ENCODE measurements at places on chromosomes 7 and 10.

- no peak for DNase-seq
Observed at GRCh38 chr10:70694418-70695141, 22.3 kb downstream of the ADAMTS14 start.

DNA sequence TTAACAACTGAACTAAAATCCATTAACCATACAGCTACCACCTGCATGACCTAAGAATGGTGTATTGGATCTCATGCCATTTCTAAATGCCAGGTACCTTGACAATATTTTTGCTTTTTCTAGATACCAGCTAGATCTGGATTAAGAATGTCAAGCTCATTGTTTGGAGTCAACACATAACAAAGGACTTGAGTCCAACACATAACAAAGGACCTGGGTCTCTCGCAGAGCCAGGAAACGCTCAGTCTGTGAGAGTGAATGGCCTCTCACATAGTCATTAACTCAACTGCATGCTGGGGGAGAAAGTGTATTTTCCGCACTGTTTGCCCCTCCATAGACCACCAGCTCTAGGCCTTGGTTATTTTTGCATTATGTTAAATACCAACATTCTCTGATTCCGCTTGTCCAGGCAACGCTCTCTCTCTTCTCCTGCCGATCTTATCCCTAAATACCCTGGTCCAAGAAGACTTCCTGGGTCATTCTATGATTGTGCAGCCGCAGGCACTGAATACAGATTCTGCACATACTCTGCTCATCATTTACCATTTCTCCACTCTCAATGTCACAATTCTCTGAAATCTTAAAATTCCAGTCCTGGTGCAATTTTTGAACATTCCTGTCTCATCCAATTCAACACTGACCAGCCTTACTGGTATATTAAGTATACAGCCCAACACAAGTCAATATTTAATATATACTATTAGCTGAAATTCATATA lies 31.2 kb downstream of the ITIH5 start:
- DNase-seq = no peak

DNA sequence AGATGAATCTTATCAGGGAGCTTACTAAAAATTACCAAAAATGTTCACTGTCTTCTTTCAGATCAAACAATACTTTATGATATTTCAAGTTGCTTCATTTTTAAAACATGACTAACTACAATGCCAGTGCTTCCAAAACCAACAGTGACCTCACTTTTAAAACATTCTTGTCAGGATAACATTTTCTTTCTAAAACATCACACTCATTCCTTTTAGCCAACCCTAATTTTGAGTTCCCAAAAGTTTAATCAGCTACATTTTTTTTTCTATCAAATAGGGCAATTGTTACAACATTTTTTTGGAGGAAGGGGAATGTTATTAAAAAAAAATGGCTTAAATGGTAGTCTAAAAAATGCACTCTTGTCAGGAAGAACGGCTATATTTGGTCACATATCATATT lies 37.3 kb downstream of the RTKN2 start:
- no peak for DNase-seq

GRCh38 chr7:44983742-44984477 lies 5.1 kb upstream of the MYO1G start:
- DNase-seq = no peak

DNA sequence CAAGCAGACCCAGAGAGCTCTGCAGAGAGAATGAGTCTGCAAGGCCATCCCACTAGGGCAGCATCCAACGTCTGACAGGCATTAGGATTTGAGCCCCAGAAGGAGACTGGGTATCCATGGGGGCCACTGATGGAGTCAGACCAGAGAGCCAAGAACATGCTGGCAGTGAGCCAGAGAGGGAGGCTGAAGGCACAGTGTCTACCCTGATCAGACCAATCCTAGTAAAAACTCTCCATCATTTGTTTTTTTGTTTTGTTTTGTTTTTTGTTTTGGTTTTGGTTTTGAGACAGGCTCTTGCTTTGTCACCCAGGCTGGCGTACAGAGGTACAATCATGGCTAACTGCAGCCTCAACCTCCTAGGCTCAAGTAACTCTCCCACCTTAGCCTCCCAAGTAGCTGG lies 133.1 kb upstream of the LYZL2 start:
- DNase-seq = no peak

DNA sequence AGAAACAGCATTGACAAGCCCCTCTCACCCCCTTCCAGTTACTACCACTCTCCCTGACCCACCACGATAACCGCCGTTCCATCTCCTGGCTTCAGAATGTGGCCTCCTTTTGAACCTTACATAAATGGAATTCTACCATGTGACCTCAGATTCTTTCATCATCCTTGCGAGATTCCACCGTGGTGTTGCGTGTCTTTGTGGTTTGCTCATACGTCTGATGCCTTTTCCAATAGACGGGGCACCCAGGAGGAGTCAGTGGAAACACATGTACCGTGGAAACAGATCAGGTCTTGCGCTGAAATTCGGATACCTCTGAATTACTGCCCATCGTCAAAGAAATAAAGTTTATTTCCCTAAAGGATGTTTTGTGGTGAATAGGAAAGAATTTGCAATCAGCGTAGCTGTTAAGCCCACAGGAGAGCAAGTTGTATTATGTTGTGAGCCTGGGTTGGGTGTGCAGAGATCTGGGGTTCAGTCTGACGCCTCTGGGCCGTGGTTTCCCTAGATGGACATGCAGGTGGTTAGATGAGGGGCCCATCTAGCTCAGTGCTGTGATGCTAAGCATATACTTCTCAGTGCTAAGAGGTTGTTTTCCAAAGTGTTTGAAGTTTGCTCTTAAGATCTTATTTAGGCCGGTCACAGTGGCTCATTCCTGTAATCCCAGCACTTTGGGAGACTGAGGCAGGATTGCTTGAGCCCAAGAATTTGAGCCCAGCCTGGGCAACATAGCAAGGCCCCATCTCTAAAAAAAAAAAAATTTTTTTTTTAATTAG lies 29.1 kb downstream of the GTF2IRD1 start:
- DNase-seq = no peak

DNA sequence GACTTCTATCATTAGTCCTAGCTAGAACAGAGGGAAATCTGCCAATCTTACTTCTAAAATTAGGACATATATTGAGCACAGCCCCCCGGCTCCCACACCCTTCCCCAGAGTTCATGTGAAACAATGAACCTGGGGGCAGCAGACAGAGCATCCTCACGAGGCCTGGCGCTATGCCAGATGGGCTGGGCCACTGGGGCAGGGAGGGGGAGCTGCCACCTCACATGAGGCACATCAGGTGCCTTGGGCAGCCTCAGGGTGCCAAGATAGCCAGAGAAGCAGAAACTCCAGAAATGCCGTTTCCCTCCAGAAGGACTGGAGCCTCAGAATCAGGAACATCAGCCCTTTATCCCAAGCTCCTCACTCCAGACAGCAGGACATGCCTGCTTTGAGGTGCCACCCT lies 92.8 kb upstream of the LANCL2 start:
- no peak for DNase-seq

DNA sequence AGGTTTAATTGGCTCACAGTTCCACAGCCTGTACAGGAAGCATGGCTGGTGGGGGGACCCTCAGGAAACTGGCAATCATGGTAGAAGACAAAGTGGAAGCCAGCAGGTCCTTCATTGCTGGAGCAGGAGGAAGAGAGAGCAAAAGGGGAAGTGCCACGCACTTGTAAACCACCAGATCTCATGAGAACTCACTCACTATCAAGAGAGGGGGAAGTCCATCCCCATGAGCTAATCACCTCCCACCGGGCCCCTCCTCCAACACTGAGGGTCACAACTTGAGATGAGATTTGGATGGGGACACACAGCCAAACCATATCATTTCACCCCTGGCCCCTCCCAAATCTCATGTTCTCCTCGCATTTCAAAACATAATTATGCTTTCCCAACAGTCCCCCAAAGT lies 171.9 kb upstream of the CACNA2D1 start:
- DNase-seq = peak; percentile 16

GRCh38 chr10:120570418-120570817 lies 113.4 kb downstream of the PLPP4 start:
- no peak for DNase-seq

GRCh38 chr10:119611433-119611832 lies 14.7 kb upstream of the TIAL1 start:
- DNase-seq = no peak

- no peak for DNase-seq
Observed at GRCh38 chr7:93160410-93160809, 12.2 kb upstream of the SAMD9L start.

GRCh38 chr10:111265341-111265740 lies 188.5 kb downstream of the ADRA2A start:
- no peak for DNase-seq

- no peak for DNase-seq
Observed at GRCh38 chr7:78852951-78853350, 600.5 kb downstream of the MAGI2 start.

DNA sequence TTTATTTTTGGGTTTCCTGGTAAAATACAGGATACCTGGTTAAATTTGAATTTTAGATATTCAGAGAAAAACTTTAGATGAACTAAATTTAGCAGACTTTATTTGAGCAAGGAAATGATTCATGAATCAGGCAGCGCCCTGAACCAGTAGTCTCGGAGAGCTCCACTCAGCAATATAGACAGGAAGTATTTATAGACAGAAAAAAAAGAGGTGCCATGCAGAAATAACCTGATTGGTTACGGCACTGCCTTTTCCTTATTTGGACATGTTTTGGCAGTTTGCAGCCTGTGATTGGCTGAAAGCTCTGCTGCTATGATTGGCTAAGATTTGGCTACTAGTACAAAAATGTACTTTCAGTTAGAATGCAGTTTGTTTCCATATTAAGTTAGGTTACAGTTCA lies 198.3 kb upstream of the DKK1 start:
- DNase-seq = no peak

DNA sequence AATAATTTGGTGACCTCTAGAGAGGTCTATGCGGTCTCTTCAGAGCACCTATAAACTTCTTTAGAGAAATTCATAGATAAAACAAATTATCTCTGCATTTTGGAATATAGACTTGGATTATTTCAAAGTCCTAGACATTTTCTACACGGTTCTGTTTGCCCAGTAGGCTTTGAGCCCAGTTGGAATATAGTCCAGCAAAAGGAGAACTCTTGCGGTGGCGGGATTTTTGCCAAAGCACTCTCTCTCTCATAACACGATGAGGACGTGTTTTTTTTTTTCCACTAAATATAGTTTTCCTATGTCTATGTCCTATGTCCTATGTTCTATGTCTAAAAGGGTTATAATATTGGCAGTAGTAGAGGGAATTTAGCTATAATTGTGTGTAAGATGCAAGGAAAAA lies 164.9 kb upstream of the AGR3 start:
- no peak for DNase-seq

- DNase-seq = no peak
Observed at GRCh38 chr10:113187063-113187777, 237.2 kb downstream of the TCF7L2 start.

- DNase-seq = no peak
Observed at GRCh38 chr7:245574-246295, 44.2 kb upstream of the FOXL3 start.

- DNase-seq = peak; percentile 63
Observed at GRCh38 chr7:151228024-151228866, 1.2 kb upstream of the ABCF2 start.

- no peak for DNase-seq
Observed at GRCh38 chr10:10826125-10826524, 191.5 kb upstream of the CELF2 start.

DNA sequence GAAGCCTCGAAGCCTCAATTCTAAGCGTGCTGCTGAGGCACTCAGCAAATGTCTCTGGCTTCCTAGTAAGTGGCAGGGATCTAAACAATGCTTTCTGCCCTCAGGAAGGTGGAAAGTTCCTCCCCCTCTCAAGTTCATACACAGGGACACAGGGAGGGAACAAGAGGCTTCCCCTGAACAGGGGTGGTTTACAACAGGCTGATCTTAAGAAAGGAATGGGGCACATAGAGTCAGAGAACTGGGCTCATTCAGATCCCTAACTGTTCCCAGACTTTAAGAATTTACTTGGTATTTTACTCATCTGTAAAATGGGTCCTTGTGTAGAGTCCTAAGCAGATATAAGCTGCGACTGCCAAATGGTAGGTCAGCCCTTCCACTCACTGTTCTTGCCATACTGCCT lies 2.5 kb downstream of the TNS3 start:
- no peak for DNase-seq

- no peak for DNase-seq
Observed at GRCh38 chr10:44760513-44760912, 150.6 kb upstream of the TMEM72 start.

DNA sequence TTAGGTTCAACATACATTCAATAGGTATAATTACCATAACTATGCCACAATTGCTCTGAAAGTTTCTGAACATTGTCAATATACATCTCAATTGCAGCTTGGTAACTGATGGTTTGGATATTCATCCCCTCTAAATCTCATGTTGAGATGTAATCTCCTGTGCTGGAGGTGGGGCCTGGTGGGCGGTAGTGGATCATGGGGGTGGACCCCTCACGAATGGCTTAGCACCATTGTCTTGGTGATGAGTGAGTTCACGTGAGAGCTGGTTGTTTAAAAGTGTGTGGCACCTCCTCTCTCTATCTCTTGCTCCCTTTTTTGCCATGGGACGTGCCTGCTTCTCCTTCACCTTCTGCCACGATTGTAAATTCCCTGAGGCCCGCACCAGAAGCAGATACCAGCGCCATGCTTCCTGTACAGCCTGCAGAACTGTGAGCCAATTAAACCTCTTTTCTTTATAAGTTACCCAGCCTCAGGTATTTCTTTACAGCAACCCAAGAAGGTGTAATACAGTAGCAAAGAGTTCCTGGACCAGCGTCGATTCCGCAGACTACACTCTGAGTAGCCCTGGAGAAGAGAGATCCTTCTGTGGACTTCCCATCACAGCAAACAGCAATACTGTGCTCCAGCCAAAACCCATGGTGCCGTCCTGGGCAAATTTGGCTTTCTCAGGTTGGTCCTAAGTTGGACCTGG lies 83.8 kb upstream of the GRB10 start:
- no peak for DNase-seq

DNA sequence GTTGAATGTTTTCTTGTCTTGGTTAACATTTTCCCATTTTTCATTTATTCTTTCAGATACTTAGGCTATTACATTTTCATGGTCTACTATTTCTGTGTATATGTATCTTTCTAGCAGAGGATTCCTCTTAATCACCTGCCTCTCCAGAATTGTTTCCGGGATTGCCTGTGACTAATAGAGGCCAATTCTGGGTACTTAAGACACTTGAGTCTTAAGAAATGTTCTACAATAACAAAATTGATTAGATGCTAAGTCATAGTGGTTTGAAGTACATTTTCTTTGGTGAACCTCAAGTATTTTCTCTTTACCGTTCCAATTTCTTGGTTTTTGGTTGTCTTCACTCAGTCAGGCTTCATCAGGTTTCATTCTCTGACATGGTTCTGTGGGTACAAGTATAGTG lies 26.4 kb downstream of the BBS9 start:
- no peak for DNase-seq

DNA sequence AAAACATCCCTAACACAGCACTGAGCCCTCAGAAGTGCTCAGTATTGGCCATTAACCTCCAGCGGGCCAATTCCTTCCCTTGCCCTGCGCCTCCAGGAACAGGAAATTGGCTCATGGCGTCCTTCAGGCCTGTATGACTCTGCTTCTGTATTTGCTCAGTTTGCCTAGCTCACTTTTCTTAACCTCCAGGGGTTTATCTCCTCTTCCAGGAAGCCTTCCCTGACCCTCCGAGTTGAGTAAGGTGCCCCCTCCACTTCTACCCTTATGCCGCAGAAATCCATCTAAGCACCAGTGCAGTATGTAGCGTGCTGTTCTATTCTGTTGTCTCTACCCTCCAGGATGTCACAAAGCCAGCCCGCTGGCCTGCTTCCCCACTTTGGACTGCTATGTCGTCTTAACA lies 1.1 kb upstream of the SFXN4 start:
- DNase-seq = no peak

- DNase-seq = no peak
Observed at GRCh38 chr7:101108330-101108857, 18.5 kb upstream of the SERPINE1 start.

- no peak for DNase-seq
Observed at GRCh38 chr7:123472327-123472726, 62.1 kb downstream of the IQUB start.
